ENCODE measurements at places on chromosomes 3 and 15.

DNA sequence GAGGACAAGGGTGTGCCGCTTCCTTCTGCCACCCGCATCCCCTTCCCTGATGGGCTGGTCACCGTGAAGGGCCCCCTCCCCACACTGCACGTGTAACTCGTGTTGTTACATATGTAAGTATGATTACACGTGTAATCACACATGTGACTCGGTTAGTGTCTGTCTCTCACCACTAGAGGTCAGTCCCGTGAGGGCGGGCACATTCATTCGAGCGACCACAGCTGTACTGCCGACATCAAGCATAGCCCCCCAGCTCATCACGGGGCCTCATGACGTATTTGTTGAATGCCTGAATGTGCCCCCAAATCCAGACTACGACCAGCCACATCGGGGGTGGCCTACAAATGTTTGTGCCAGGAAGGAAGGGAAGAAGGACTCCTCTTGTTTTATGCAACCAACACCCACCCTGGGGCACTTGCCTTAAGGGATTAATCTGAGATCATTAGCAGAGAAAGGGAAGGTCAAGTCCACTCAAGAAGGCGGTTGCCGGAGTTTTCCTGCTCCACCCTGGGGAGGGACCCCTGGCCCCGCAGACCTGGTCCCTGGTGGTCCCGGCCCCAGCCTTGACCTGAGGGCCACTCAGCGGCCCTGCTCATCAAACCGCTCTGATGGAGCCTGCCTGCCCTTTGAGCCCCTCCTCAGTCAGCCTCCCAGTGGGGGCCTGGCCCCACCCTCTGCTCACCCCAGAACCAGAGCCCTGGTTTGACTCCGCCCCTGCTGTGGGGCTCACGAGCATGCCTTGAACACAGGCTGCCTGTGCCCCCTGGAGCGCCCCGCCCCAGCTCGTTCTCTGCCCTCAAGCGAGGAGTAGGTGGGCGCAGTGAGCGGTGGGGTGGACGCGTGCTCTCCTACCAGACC is 52.8 kb downstream of the RGMA start:
- DNase-seq, result no peak

GRCh38 chr15:23472033-23472432 is 25.0 kb upstream of the GOLGA6L2 start:
- DNase-seq, result no peak

- no peak for DNase-seq
These were observed 8.8 kb upstream of the BCHE start for GRCh38 chr3:165846056-165846455.

GRCh38 chr3:178059119-178059518 is 477.1 kb upstream of the KCNMB2 start:
- no peak for DNase-seq

- DNase-seq, result no peak
These were observed 18.3 kb downstream of the MAP2K1 start for GRCh38 chr15:66405007-66405406.

GRCh38 chr3:187101184-187102072 is 37.9 kb downstream of the RPL39L start:
- no peak for DNase-seq

DNA sequence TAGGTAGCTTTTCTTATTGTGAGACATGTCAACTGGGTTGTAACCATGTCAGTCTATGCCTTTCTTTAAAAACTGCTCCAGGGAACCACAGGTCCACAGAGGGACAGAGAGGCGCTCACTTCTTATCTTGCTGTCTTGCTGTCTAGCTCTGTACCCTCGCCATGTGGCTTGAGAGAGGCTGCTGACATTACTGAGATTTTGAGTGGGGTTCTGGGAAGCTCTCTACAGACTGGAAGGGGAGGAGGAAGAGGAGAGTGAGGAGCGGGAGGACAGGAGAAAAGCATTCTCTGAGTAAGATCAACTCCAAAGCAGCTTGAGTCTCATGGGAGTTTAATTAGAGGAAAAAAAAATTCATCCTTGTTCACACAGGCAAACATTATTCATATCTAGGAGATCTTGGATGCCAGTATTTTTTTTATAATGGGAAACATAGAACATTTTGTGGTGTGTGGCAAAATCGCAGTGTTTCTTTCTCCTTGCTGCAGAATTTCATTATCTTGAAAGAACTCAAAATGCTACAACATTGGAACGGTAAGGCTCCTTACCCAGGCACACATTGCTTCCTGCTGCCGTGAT is 1037.0 kb upstream of the NR2F2 start:
- DNase-seq, result no peak

DNA sequence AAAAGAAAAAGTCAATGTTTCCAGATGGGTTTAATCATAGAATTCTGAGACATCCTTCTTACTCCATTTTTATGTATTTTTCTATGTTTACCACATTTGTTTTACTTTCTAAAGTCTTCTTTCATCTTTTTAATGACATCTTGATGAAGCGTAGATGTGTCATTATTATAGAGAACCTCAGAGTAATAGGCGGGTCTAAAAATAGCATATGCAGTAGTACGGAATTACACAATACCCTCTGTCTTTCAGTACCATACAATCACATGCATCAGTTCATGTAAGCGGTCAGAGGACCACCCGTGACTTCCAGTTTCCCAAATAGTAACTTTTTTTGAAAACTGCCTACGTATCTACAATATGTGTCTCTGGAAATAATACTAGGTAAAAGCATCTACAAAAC is 224.0 kb downstream of the PLOD2 start:
- DNase-seq, result no peak

DNA sequence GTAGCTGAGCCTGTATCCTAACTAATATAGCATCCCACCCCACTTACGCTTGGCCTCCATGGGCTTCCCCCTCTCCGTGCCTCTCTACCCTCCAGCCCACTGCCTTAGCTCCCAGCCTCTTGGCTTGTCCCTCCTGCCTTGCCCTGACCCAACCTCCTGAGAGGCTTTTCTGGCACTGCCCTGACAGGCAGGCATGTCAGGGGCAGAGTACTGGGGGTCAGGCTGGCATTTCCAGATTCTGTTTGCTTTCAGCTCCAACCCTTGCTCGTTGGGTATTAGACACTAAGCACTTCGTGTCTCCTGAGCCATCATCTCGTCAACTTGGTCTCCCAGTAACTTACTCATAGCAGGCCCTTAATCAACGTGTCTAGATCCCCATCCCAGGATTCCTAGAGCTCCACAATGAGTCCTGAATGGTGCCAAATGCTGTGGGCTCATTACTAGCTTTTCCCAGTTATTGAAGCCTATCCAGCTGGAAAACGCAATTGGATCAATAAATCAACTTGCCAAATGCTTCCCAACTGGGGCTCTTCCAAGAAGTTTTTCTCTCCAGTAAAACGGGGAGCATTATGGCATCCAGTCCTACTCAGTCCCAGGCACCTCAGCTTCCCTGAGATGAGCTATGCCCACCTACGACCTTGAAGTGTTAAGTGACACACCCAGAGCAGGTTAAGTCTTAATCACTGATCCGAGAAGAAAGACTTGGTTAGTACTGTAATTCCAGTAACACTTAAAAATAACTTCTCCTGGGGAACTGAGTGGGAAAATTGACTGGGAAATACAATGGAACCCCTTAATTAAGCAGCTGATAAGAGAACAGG is 78.5 kb upstream of the DLG1 start:
- DNase-seq, result no peak

DNA sequence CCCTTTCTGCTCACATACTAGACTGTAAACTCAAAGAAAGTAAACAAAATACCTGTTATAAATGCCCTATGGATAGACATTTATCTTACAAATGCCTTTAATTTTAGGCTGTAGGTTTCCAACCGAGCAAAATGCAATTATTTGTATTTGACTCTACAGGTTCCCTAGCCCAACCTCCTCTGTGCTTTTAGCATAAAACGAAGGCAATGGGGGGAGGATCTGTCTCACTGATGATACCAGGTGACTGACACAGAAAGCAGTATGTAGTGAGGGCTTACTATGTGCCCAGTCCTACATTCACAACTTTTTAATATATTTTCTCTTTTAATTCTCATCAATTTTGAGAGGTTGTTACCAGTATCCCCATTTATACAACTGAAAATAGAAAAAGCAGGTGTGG is 87.4 kb downstream of the OXNAD1 start:
- DNase-seq, result no peak

- no peak for DNase-seq
These were observed 39.9 kb downstream of the MASP1 start for GRCh38 chr3:187251599-187251998.

GRCh38 chr15:38308797-38309196 is 56.2 kb downstream of the SPRED1 start:
- no peak for DNase-seq

GRCh38 chr3:134838599-134838998 is 43.5 kb downstream of the EPHB1 start:
- no peak for DNase-seq

DNA sequence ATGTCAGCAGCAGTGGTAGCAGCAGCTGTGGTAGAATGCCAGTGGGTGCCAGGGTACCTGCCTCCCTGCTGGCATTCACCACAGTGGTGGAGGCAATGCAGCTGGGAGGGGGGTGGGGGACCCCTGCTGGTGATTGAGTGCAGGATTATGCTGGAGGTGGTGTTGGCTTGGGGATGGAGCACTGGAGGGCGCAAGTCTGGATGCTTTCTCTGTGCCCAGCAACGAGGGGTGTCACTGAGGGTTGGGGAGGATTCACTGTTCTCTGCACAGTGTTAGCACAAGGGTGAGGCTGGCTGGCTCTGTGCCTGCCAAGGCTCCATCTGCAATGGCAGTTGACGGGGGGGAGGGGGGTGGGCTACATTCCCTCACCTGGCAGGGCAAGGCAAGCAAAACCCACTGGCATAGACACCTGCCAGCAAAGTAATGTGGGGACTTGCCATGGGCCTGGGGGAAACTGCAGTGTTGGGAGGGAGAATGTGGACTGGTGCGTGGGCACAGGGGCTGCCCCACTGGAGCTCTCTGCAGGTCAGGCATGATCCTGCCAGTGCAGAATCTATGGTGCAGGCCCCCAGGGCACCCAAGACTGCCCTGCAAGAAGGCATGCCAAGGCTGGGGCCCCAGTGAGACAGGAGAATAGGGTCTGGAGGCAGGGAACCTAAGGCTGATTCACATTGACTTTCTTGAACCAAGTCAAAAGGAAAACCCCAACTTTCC is 64.3 kb downstream of the MINDY4B start:
- DNase-seq, result no peak

DNA sequence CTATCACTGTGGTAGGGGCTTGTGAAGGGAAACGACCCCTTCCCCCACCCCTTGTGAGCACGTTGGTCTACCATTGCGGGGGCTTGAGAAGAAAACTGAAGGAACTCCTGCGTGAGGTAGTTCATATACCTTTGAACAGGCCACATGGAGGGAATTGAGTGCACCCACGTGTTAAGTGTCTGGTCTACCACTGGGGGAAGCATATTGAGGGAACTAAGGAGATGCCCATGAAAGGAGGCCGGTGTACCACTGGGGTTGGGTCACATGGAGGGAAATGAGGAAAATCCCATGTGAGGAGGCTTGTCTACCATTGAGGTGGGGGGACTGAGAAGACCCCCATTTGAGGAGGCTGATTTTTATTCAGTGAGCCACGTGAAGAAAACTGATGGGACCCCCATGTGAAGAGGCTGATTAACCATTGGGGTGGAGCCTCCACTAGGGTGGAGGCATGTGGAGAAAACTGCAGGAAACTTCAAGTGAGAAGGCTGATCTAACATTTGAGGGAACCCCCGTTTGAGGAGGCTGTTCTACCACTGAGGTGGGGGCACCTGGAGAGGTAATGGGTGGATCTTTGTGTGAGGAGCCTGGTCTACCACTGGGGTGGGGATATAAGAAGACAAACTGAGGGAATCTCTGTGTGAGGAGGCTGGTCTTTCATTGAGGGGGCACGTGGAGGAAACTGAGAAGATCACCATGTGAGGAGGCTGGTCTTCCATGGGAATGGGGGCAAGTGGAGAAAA is 163.2 kb downstream of the FBLN2 start:
- DNase-seq, result no peak

- DNase-seq, result peak; percentile 46
These were observed 155.2 kb upstream of the UBE2E1 start for GRCh38 chr3:23650371-23651140.

DNA sequence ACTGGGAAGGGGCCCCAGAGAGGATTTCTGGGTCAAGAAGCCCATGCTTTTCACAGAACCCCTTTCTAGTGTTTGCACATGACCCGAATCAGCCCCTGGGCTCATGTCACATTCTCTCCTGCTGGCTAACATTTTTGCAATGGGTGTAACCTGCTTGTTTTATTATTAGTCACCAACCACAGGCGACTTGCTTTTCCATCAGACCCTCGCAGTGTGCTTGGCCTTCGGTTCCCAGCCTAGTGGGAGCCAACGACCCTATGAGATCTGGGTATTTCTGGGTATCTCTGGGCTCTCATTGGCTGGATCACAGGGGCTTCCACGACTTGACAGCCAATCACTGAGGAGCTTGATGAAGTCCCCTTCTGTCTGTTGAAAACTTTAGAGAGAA is 11.0 kb upstream of the FBLN2 start:
- DNase-seq, result peak; percentile 93

- no peak for DNase-seq
These were observed 165.7 kb downstream of the P3H2 start for GRCh38 chr3:189954733-189955665.

DNA sequence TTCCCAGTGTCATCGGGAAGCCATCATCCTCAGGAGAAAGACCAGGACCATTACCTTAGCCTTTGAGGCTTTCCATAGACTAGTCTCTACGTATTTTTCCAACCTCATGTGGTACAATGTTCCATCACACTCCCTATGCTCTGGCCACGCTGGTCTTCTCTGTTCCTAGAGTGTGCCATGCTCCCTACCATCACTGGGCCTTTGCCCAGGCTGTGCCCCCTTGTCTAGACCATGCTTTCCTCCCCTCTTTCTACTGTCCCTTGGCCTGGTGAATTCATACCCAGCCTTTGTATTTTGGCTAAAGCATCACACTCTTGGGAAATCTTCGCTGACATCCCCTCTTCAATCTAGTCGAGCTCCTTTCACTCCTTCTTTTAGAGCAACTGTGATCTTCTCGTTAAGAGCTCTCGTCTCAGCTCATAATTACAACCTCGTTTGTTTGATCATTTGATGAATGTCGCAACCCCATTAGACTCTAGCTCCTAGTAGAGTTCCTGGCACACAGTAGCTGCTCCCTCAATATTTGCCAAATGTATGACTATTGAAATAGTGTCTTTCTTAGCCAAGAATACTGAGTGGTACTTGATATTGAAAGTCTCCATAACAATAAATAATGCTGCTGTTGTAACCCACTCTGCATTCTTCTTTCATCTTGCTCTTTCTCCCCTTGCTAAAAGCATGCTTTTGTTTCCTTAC is 100.2 kb upstream of the FAM3D start:
- DNase-seq, result no peak

- no peak for DNase-seq
These were observed 362.6 kb downstream of the ROBO1 start for GRCh38 chr3:79405183-79405582.

DNA sequence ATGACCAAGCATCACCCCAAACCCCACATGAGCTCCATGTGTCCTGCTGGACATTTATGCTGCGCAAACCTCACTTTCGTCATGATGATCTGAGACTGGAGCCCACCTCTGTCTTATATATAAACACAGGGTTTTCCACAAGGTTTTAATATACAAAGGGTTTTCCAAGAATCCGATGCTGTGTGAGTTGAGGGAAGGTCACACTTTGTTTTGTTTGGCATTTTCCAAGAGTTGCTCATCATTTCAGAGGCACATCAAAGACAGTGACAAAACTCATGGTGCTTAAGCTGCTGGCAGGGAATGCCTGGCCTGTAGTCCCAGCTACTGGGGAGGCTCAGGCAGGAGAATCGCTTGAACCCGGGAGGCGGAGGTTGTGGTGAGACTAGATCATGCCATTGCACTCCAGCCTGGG is 20.0 kb downstream of the EFCC1 start:
- DNase-seq, result no peak

- no peak for DNase-seq
These were observed 75.0 kb downstream of the TBL1XR1 start for GRCh38 chr3:177122183-177122856.

GRCh38 chr3:24351779-24352469 is 142.7 kb downstream of the THRB start:
- DNase-seq, result no peak

GRCh38 chr3:8765528-8765927 is 3.9 kb downstream of the OXTR start:
- no peak for DNase-seq

Data from retinal pigment epithelial cell (primary cell).